Left colon (tissue), 2 donors: ENCODE measurements at places on chromosomes 1 and 21. TPM values are rescaled to one million over a fixed set of nuclear protein-coding genes. Genes with fewer than 3 reads are reported as not detected.

DNA sequence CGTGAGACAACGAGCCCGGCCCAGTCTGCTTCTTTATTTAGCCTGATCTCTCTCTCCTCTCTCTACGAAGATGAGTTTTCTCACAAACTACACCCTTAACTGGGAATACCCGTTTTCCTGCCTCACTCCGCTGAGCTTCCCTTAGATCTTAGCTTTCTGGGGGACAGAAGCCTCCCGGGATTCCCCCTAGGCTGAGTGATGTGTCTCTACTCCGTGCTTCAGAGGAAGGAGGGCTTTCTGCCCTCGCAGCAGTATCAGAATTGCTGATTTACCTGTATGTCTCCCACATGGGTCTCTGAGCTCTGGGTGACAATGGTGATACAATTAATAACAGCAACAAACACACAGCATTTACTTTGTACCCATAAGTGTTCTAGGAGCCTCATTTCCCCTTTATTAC lies 1.0 kb downstream of the ZBTB17 start:
- no peak for DNase-seq

- no peak for DNase-seq
Measured at GRCh38 chr1:82836213-82836972, 1035.7 kb downstream of the ADGRL2 start.

DNA sequence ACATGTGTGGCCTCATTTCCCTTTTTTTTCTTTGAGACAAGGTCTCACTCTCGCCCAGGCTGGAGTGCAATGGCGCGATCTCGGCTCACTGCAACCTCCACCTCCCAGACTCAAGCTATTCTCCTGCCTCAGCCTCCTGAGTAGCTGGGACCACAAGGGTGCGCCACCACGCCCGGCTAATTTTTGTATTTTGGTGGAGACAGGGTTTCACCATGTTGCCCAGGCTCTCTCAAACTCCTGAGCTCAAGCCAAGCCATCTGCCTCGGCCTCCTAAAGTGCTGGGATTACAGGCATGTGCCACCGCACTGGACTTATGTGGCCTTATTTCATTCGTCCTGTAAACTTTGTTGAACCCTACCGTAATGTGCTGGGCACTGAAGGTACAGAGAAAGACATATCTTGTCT lies 569 bp upstream of the WARS2 start:
- DNase-seq: no peak

DNA sequence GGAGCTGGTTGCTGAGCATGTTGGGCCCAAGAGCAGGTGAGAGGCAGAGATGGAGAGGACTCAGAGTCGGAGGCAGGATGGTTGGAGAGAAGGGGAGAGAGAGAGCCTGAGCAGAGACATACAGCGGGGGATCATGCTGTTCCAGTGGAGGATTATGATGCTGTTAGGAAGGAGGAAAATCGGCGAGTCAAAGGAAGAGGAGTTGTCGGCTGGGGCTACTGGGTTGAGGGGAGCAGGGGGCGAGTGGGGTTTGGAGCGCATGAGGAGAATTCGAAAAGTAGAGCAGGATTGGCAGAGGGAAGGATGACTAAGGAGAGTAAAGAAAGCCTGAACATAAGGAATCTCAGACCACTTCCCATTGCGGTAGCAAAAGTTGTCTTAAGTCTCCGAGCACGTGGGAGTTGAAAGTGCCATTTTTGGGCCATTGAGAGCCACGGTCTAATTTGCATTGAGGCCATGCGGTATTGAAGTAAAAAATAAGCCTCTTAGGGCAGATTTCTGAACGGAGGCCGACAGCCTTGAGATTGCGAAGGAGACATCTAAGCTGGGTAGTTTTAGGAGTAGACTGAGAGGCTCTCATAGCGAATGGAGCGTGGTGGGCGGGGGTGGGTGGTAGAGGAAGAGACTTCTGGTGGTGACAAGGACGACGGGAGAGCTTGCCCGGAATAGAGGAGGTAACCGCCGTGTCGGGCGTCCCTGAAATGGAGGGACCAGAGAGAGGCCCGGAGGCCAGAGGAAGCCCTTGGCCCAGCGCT lies 140.4 kb upstream of the ETV3 start:
- DNase-seq: no peak

- no peak for DNase-seq
Measured at GRCh38 chr1:197913495-197914276, 3.5 kb upstream of the LHX9 start.

The LRRC8B gene
- 12.7 TPM for total RNA-seq

DNA sequence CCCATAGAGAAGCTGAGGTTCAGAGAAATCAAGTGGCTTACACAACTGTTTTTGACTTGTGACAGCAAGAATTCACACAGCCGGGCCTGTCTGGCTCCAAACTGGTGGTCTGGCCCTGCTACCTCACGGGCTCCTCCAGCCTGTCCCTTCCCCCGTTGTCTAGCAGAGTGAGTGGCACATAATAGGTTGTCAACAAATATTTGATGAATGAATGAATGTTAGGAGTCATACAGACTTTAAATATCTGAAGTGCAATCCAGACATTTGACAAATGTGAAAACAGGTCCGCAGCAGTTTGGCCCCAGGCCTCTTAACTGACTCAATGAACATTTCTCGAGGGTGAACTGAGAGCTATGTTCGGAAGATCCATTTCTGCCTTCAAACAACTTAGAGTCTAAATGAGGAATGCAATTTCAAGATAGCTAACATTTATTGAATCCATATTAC lies 1.1 kb upstream of the RHOC start:
- no peak for DNase-seq

- peak; percentile 74 for DNase-seq
Measured at GRCh38 chr1:113140588-113141446, 67.8 kb downstream of the LRIG2 start.

- no peak for DNase-seq
Measured at GRCh38 chr21:19266636-19267035, 863.1 kb upstream of the TMPRSS15 start.

- DNase-seq: no peak
Measured at GRCh38 chr1:8374356-8374755, 56.4 kb downstream of the SLC45A1 start.

DNA sequence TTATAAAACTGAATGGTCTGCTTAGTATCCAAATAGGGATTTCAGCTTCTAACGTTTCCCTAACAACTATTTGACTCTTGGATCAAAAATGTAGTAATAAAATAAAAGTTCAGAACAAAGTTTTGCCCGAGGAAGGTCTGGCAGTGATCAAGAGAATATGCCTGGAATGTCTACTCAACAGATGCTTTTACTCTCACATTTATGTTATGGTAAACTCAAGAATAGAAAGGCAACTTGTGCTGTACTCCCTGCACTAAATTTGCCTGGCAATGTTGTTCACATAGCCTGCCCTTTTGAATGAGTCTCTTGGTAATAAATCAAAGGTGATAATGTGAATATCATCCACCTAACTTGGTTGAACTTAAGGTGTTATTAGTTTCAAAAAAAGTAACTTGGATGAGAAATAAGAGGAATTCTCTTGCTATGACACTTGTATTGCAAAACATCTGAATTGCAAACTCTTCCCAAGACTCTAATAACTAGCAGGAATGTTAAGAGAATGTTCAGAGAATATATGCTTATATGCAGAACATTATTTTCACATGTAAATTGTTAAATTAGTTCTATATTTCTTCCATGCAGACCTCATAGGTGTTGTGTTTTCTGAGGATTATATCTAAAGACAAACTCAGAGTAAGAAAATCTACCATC lies 215.8 kb downstream of the COL24A1 start:
- no peak for DNase-seq

DNA sequence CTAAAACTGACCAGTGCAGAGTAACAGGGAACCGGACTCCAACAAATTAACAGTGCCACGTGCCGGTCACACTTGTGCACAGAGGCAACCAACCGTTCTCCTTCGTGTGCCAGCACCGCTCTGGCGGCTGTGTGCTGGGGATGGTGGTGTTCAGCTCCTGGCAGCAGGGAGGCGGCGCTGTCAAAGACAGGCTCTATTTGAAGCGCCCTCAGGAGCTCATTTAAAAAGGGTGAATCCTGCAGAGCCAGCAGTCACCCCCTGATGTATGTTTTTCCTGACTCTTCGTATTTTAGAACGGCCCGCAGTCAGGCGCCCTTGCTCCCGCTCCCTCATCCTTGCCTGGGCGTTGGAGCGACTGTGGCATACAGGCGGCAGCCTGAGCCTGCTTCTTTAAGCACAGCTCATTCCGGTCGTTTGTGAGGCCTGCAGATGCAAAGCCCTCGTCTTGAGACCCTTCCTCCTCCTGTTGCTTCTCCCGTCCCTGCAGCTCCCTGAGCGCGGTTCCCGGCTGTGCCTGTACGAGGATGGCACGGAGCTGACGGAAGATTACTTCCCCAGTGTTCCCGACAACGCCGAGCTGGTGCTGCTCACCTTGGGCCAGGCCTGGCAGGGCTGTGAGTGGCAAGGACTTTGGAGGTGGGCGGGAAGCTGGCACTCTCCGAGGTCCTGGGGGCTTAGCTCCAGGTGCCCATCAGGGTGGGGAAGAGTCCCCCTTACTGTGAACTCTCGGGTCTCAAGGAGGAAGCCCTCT lies 1.1 kb downstream of the DFFB start:
- DNase-seq: peak; percentile 49

- no peak for DNase-seq
Measured at GRCh38 chr1:90712153-90712856, 4.8 kb downstream of the BARHL2 start.

GRCh38 chr1:233815865-233816264 lies 88.6 kb upstream of the SLC35F3 start:
- DNase-seq: no peak

DNA sequence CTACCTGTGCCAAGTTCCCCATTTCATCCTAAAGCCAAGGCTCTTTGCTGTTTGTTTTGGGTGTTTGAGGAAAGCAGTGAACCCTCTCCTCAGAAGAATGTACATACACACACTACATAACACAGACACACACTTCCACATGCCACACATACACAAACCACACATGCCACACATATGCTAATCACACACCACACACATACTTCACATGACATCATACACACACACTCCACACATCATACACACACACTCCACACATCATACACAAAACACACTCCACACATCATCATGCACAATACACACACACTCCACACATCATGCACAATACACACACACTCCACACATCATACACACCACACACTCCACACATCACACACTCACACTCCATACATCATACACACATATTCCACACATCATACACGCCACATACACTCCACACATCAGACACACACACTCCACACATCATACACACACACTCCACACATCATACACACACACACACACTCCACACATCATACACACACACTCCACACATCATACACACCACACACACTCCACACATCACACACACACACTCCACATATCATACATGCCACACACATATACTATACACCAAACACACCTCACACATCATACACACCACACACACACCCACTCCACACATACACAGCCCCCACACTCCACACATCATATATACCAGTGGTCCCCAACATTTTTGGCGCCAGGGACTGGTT lies 22.7 kb upstream of the ZNF436 start:
- no peak for DNase-seq

DNA sequence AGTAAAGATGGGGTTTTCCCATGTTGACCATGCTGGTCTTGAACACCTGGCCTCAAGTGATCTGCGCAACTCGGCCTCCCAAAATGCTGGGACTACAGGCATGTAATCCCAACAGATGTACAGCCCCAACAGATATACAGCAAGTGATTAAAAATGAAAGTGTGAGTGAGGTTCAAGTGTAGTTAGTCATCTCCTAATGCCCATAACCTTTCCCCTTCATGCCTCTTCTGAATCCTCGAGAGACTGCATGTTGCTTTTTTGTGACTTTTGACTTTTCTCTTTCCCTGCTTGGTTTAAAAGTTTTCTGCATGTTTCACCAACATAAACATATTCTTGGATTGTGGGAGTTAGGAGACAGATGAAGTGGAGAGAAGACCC lies 31.2 kb downstream of the KCNK2 start:
- no peak for DNase-seq

- peak; percentile 76 for DNase-seq
Measured at GRCh38 chr21:42063571-42064521, 7.3 kb upstream of the UMODL1 start.

DNA sequence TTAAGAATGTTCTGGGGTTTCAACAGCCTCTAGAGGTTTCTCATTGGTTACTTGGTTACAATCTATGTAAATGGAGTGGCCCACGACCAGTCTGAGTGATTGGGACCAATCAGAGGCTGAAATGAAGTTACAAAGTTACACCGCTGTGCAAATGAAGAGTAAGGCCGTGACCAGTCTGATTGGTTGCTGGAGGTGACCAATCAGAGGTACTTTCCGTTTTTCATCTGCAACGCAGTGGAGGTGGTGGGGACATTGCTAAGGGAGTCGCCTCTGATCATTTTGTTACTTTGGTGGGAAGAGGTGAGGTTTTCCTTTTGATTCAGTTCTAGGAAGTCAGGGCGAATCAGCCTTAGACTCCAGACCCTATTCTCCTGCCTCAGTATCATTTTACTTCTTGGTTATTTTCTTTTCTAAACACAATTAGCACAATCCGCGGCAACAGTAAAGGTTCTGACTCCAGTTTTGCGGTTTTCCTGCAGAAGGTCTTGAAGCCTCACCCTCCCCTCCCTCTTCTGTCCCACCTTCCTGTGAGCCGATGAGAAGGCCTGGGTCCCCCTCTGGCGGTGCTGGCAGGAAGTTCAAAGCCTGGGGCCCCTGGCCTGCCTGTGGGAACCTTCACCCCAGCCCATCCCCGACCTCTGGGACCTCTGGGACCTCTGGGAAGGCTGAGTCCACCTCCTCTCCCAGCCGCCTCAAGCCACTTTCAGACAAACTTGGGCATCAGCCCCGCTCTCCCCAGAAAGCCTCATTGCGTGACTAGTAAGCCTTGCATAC lies 38.7 kb upstream of the TTC34 start:
- DNase-seq: no peak

GRCh38 chr1:119948342-119949214 lies 52.3 kb upstream of the ADAM30 start:
- peak; percentile 90 for DNase-seq

- no peak for DNase-seq
Measured at GRCh38 chr1:175866776-175867175, 123.4 kb upstream of the TNR start.

The TUT4 gene
- total RNA-seq: 22.3 TPM

The F3 gene
- total RNA-seq: 44.4 TPM

GRCh38 chr1:218339267-218339831 lies 5.8 kb upstream of the TGFB2 start:
- no peak for DNase-seq

DNA sequence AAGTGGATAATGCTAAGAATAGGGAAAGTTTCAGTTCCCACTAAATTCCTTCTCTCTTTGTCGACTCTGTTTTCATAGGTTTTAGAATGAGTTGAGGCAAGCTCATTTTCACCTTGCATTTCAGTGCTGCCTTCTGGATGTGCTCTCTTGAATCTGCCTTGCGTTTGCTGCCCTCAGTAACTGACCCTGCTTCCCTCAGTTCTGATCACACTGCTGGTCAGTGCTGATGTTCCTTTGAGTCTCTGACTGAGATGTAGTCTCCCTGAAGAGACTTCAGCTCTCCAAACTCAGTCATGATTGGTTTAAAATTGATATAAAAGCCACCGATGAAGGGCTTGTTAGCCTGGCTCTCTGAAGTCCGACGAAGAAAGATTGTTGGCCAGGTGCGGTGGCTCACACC lies 25.2 kb upstream of the HMGN1 start:
- no peak for DNase-seq

GRCh38 chr1:199272628-199273086 lies 633.8 kb downstream of the PTPRC start:
- DNase-seq: no peak

The CAMK1G gene
- total RNA-seq: 0.17 TPM

The PADI6 gene
- total RNA-seq: not detected

The OR14K1 gene
- 0.61 TPM for total RNA-seq
